CD4-positive, CD25-positive, alpha-beta regulatory T cell (primary cell): ENCODE measurements at places on chromosomes 11 and 22. TPM values are rescaled to one million over a fixed set of nuclear protein-coding genes. Genes with fewer than 3 reads are reported as not detected.

PEX16 gene
- 57.2 TPM for polyA plus RNA-seq

DNA sequence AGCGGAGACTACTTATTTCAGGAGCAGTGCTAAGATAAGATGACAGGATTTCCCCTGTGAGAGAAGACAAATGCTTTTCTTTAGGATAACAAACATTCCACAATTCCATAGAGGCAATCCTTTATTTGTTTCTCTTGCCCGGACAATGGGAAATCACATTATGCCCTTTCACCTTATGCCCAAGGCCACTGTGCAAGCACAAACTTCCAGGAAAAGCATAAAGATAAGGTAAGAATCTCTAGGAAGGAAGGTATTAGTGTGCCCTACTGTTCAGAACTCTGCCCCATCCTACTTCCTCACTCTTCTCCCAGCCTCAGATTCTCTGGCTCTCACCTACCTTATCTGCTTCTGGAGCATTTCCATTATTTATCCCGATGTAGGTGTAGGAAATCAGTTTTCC, 23.1 kb upstream of the RDX start:
- no peak for DNase-seq

DNA sequence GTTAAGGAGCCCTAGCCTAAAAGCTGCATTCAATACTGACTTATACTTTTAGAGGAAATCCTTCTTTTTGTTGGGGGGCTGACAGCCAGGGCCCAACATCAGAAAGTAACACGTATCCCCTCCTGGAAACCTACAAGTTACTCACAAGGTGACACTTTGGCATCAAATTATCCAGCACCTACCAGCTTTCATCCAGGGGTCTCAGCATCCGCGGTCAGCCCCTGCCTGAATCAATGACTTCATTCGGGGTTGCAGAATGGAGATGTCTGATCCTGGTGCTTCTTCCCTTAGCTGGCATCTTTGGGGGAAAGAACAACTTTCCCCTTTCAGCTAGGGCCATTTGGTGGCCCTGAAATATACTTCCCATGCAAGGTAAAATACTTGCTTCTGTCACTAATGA, 5.3 kb upstream of the NAP1L4 start:
- no peak for DNase-seq

TECTA gene
- polyA plus RNA-seq, result not detected

GRCh38 chr22:49432897-49433443, 394.7 kb downstream of the BRD1 start:
- no peak for DNase-seq

- DNase-seq, result no peak
Measured at GRCh38 chr11:121670805-121671282, 218.1 kb upstream of the SORL1-AS1 start.

THAP7 gene
- polyA plus RNA-seq, result 38.5 TPM

DNA sequence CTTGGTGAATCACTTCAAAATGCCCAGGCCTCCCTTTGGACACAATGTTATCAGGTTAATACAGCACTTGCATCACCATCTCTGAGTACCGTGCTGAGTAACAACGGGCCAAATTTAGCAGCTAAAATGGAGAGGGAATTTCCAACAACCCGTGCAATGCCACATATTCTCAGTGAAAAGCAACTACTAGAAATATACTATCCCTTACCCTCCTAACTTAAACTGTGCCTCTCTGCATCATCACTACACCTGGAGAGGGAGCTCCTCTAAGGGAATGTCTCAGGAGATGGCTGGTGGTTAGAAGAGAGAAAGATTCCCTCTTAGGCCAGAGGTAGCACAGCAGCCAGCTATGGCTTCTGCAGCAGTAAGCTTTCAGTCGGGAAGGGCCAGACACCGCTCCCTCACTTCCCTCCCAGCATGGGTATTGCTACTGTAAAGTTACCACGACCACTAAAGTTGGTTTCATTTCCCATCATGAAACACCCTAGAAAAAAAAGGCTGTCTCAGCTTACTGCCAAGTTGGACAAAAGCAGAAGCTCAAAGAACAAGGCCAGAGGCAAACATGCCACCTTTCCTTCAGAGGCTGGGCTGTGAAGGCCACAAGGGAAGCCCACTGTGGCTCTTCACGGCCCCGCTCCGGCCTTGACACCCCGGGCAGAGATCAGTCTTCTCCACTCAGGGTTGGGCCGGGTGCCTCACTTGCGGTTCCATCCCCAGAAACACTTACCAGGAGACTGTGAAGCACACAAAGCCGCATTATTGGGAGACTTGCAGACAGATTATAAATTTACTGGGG, 3.9 kb downstream of the MAML2 start:
- DNase-seq, result no peak

DNA sequence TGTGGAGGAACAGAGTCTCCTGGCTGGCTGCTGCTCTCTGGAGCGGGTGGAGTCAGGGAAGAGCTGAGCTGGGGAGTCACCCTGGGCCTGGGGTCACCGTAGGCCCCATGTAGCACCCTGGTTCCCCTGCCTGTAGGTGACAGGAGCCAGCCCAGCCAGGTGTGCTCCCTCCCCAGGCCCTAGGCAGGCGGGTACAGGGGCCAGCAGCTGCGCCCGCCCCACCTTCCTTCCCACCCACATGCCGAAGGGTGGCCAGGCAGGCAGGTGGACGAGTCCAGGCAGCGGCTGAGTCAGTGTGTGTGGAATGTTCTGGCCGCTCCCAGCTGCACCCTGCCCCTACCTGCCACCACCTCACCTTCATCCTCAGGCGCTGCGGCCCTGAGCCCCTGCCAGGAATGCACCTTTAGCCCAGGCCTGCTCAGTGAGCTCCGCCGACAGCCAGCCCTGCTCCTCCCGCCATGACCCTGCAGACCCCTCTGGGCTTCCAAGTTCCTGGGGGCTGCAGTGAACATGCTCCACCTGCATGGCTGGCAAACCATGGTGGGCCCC, 654 bp upstream of the SYT8 start:
- no peak for DNase-seq

DNA sequence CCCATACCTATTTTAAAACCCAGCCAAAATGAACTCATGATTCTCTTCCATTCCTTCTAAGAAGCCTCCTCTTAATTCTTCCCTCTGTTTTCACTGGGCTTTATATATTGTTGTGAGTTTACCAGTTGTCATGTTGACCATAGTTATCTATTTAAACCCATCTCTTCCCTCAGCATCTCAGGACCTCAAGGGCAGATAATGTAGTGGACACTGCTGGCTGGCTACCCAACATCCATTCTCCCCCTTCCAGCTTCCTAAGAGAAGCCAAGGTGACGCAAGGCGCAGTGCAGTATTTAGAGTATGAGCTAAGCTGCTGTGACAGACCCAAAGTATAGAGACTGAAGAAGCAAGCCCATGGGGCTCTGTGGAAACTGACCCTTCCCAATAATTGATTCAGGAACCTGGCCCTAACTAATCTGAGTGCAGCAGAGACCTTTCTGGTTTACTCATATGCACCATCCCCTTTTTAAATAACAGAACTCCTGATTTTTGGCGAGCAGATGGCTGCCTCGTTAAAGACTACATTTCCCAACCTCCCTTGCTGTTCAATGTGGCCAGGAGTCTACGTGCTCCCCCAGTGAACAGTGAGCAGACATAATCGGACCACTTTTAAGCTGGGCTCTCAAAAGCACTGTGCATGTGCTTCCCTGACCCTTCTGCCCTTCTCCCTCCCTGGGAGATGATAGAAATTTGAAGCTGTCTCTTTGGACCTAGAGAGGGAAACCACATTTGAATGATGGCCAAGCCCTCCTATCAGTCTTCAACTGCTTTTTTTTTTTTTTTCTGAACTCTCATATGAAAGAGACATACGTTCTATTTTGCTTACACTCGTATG, 28.1 kb upstream of the CREB3L1 start:
- DNase-seq, result no peak

- DNase-seq, result no peak
Measured at GRCh38 chr11:106160494-106160893, 83.0 kb downstream of the AASDHPPT start.

DNA sequence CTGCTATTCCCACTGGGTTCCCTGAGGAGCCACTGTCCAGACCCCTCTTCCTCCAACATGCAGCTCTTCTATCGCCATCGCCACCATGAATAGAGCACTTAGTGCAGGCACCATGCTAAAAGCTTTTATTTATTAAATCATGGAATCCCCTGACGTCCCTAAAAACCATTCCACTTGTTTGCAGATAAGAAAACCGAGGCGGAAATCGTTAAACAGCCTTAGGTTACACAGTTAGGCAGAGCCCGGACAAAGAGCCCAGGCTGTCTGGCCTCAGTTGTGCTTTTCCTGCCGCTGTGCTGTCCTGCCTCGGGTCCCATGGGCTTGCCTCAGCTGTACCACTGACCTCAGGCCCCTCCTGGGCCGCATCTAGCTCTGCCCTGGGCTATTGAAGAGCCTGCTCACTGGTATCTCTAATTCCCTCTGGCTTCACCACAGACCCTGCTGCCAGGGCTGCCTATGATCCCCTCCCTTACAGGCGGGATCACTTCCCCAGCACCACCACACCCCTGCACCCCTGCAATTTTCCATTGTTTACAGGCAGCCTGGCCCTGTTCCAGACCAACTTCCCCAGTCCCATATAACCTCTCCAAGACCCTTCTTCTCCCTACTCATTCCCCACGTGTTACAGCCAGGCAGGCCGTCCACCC, 13.0 kb upstream of the TUB start:
- DNase-seq, result no peak

- no peak for DNase-seq
Measured at GRCh38 chr11:2814751-2815150, 70.8 kb downstream of the CDKN1C start.

CBLIF gene
- not detected for polyA plus RNA-seq

SAA4 gene
- not detected for polyA plus RNA-seq

ART5 gene
- polyA plus RNA-seq, result not detected

GRCh38 chr11:13944016-13944415, 18.5 kb upstream of the SPON1 start:
- DNase-seq, result no peak

GRCh38 chr11:71406681-71407080, 41.5 kb downstream of the DHCR7 start:
- DNase-seq, result no peak

DNA sequence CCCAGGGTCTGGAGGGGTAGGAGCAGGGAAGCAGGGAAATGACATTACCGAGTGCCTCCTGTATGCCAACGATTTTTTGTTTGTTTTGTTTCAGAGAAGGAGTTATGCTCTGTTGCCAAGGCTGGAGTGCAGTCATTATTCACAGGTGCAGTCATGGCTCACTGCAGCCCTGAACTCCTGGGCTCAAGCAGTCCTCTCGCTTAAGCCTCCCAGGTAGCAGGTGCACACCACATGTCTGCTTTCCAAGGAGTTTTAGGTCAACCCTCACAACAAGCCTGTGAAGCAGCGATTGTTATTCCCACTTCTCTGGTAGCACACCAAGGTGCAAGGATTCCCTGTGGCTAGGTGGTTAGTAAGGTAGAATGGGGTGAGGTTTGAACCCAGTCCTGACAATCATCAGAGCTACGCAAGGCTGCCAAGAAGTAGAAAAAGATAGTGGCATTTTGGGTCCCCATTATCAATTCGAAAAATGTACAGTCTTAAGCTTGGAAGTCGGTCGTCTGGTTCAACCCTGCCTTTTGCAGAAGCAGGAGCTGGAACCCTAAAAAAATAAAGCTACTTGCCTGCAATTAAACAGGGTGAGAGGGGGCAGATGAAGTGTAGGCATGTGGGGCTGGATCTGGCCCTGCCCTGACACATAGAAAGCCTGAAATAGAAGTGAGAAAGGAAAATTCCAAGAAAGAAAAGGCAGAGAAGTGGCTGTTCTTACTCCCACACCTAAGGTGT, 9.1 kb downstream of the UCP3 start:
- DNase-seq, result no peak
